CD8-positive, alpha-beta memory T cell (primary cell): ENCODE measurements at places on chromosomes 6 and 20. TPM values are rescaled to one million over a fixed set of nuclear protein-coding genes. Genes with fewer than 3 reads are reported as not detected.

Gene DNAH8
- 0.11 TPM for total RNA-seq

Gene FAM217A
- not detected for total RNA-seq

Gene UBE3D
- total RNA-seq, result 8.1 TPM

Gene CYP39A1
- not detected for total RNA-seq

Gene FOXS1
- not detected for total RNA-seq

Gene PRSS35
- not detected for total RNA-seq

Gene XKR7
- not detected for total RNA-seq

Gene NRSN1
- total RNA-seq, result not detected

Gene OPRL1
- total RNA-seq, result 0.44 TPM

Gene BCAS1
- total RNA-seq, result 0.09 TPM

Gene ELOVL4
- total RNA-seq, result 2.0 TPM

Gene ZNF341
- 4.5 TPM for total RNA-seq
